Esophagus squamous epithelium (tissue), 5 donors: ENCODE measurements at places on chromosomes 6 and 20.
A peak's percentile ranks its signal among the peaks of the same experiment; 100 is the strongest.

GRCh38 chr6:144886682-144887081, 601.5 kb downstream of the UTRN start:
- no peaks in the 10 kb centered on the region for H3K27me3 ChIP-seq
- H3K4me1 ChIP-seq: no peaks in the 10 kb centered on the region
- no peak for DNase-seq
- H3K36me3 ChIP-seq: no peaks in the 10 kb centered on the region
- no peak overlapping the region for H3K4me3 ChIP-seq
- no peak overlapping the region for H3K27ac ChIP-seq

DNA sequence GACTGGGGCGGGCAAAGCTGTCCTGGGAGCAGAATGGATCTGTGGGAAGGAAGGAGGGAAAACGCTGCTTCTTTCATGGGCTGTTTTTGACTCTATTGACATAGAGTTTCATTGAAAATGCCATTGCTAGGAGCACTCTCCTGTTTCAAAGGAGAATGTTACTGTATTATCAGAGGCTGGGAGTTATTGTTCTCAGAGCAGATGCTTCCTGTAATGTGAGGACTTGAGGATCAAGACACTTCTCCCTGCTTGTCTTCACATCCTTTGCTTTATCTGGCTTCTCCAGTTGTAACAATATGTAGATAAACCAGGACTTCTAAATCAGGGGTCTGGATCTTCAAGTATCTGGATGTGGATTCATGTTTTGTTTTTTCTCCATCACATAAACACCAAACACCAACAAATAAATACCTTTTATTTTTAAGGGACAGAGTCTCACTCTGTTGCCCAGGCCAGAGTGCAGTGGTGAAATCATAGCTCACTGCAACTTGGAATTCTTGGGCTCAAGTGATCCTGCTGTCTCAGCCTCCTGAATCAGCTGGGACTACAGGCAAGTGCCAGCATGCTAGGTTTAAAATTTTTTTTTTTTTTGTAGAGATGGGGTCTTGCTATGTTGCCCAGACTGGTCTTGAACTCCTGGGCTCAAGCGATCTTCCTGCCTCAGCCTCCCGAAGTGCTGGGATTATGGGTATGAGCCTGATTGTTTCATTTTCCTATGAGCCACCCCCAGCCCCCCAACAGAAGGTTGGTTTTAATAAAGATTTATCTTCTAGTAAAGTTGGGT, 3.9 kb downstream of the CD109 start:
- no peaks in the 10 kb centered on the region for H3K27me3 ChIP-seq
- DNase-seq: no peak
- H3K4me1 ChIP-seq: peaks cover 29% of the 10 kb centered on the region
- no peak overlapping the region for H3K4me3 ChIP-seq
- H3K27ac ChIP-seq: no peak overlapping the region
- H3K36me3 ChIP-seq: no peaks in the 10 kb centered on the region

DNA sequence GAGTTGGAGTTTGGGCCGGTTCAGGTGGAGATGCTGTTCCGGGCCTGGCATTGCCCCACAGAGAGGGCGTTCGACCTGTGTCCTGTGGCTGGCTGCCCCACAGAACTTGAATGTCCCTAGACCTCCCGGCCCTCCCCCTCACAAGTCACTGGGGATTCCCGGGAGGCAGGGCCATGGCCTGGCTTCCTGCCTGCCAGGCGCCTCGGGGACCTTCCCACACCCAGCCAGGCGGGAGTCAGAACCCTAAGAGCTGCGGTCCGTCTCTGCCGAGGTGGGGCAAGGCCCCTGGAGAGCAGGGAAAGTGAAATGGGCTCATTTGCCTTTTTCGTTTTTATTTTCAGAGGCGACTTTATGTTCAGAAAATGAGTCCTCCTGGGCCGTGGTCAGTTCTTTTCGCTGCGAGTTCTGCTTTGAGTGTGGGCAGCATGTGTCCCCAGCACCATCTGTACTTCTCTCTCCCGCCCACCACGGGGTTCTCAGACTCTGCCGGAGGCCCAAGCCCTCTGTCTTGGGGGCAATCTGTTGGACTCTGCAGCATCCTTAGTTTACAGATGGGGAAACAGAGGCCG, 8.5 kb downstream of the RBM38 start:
- H3K4me1 ChIP-seq: peaks cover 63% of the 10 kb centered on the region
- no peak overlapping the region for H3K27ac ChIP-seq
- peaks cover 7% of the 10 kb centered on the region for H3K36me3 ChIP-seq
- no peaks in the 10 kb centered on the region for H3K27me3 ChIP-seq
- no peak for DNase-seq

DNA sequence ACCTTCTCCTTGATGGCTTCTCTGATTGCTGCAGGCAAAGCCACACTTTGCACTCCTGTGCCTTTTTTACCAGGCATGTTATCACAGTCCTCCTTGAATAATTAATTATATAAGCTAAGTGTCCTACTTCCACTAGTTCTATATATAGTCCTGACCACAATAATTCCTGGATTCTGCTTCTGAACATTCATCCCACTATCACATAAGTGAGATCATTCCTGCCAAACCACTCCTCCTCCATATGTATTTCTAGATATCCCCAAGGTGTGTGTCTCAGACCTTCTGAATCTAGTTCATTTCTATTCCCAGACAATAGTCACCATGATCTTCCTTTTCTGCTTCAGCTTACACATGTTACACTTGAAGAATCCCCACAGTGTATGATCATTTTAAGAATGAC, 1237.5 kb upstream of the MAP3K7 start:
- H3K4me1 ChIP-seq: no peaks in the 10 kb centered on the region
- no peaks in the 10 kb centered on the region for H3K27me3 ChIP-seq
- H3K36me3 ChIP-seq: no peaks in the 10 kb centered on the region
- no peak overlapping the region for H3K4me3 ChIP-seq

- H3K27me3 ChIP-seq: no peaks in the 10 kb centered on the region
- H3K4me3 ChIP-seq: peak overlapping the region; percentile 42
- H3K4me1 ChIP-seq: peaks cover 29% of the 10 kb centered on the region
- H3K36me3 ChIP-seq: no peaks in the 10 kb centered on the region
- peak overlapping the region; percentile 95 for H3K27ac ChIP-seq
Observed at GRCh38 chr6:21587961-21588480, 5.5 kb upstream of the SOX4 start.
